ENCODE measurements at places on chromosomes 13 and 19.
A peak's percentile ranks its signal among the peaks of the same experiment; 100 is the strongest.

DNA sequence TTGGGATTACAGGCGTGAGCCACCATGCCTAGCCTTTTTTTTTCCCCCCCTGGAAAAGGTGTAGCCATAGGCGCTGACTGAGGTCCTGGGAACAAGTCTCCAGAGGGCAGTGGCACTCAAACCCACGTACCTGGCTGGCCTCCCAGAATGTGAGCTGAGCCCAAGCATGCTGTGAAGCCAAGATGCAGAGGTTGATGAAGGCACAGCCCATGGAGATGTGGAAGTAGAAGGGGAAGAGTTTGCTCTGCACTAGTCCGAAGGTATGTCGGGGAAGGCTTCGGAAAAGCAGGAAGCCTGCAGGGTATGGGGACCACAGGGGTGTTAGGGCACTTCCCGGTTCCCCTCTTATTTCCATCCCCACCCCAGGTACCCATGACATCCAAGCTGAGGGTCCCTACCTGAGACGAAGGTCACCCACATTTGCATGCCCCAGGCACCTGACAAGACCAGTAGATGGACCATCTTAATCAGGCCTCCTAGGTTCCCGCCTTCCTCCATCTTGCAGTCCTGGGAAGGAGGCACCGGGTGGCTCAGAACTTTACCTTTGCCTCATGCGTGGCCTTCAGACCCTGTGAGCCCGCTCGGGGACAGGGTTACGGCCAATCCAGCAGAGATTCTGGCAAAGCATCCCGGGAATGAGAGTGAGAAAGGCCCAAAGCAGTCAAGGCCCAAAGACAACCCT is 805 bp downstream of the TMEM205 start:
- no peak for DNase-seq

DNA sequence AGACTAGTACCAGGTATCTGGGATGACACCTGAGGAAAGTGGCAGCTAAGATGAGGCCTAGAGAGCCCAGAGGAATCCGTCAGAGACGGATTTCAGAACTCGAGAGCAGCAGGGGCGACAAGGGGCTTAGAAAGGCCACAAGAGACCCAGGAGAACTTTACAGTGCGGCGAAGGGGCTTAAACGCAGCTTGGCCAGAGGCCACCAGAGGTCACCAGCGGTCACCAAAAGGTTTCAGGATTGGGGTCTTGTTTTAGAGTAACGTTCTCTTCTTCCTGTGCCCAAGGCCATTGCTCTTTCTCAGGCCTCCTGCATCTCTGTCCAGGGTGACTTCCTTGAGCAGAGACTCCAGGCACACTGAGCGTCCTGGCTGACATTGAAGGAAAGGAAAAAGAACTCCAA is 2.2 kb downstream of the ZSCAN22 start:
- DNase-seq: peak; percentile 72

GRCh38 chr13:27991881-27992280 is 3.4 kb upstream of the URAD start:
- no peak for DNase-seq

DNA sequence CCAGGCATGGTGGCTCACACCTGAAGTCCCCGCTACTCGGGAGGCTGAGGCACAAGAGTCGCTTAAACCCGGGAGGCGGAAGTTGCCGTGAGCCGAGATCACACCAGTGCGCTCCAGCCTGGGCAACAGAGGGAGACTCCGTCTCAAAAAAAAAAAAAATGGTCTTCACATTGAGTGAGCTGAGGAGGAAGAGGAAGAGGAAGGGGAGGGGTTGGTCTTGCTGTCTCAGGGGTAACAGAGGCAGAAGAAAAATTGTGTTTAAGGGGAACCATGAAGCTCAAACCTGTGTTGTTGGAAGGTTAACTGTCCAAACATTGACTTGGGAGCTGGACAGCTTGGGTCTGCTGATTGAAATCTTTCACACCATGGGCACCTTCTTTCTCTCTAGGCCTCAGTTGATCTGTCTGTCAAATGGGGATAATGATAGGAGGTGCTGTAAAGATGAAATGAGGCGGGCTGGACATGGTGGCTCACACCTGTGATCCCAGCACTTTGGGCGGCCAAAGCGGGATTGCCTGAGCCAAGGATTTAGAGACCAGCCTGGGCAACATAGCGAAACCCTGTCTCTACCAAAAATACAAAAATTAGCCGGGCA is 9.8 kb upstream of the SLC44A2 start:
- DNase-seq: no peak

- peak; percentile 78 for DNase-seq
Measured at GRCh38 chr13:99916366-99917103, 55.0 kb downstream of the ZIC5 start.

GRCh38 chr13:35720290-35720689 is 243.8 kb upstream of the MAB21L1 start:
- no peak for DNase-seq

- DNase-seq: peak; percentile 83
Measured at GRCh38 chr19:7917267-7918061, 2.7 kb upstream of the SNAPC2 start.

GRCh38 chr13:98223741-98224140 is 46.7 kb upstream of the RNF113B start:
- no peak for DNase-seq

- DNase-seq: peak; percentile 92
Measured at GRCh38 chr19:49473868-49474541, at the start of gene FLT3LG. Gene FLT3LG (plus strand): TSS chr19:49474215. CDS start chr19:49474640, 425 bp downstream.

- DNase-seq: no peak
Measured at GRCh38 chr13:26522571-26522970, 34.9 kb upstream of the WASF3 start.

- DNase-seq: no peak
Measured at GRCh38 chr13:111407381-111408131, 87.1 kb downstream of the TEX29 start.

GRCh38 chr13:41995946-41996345 is 35.0 kb upstream of the VWA8 start:
- peak; percentile 99 for DNase-seq

- DNase-seq: peak; percentile 34
Measured at GRCh38 chr19:1883784-1884183, 1.5 kb downstream of the ABHD17A start.

DNA sequence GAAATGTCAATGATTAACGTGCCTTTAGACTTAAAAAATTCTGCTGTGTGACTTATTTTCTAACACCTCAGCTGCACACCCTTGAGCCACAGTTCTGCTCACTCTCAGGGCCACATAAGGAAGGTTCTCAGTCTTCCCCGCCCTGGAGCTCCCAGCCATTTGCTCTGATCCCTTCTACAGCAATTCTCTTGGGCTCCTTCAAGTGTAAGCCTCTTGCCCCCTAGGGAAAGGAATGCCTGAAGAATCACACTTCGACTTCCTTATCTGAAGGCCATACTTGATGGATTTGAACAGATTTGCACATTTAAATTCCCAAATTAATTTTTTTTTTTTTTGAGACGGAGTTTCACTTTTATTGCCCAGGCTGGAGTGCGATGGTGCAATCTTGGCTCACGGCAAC is 44.2 kb downstream of the RASA3 start:
- no peak for DNase-seq

- DNase-seq: no peak
Measured at GRCh38 chr13:32117001-32117400, 85.4 kb downstream of the FRY start.

- no peak for DNase-seq
Measured at GRCh38 chr13:51385114-51385513, 45.6 kb downstream of the SERPINE3 start.

DNA sequence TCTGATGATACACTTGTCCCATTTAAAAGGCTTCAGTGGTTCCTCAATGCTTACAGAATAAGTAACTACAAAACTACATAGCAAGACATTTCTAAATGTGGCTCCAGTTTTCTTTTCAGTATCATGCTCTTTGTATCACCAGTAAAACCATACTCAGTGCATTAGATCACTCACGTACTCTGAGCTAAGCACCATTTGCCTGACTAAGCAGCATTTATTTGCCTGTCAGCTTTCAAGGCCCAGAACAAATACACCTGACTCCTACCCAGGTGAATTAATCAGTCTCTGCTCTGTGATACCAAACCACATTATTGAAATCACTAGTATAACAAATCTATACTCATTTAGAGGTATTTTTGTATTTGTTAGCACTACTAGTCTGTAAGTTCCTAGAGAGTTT is 47.4 kb upstream of the PCDH20 start:
- no peak for DNase-seq
